Neural progenitor cell (in vitro differentiated cells): ENCODE measurements at places on chromosomes 5 and 9.

- no peak for DNase-seq
These were observed 124.5 kb downstream of the PDE4D start for GRCh38 chr5:59769041-59769360.

DNA sequence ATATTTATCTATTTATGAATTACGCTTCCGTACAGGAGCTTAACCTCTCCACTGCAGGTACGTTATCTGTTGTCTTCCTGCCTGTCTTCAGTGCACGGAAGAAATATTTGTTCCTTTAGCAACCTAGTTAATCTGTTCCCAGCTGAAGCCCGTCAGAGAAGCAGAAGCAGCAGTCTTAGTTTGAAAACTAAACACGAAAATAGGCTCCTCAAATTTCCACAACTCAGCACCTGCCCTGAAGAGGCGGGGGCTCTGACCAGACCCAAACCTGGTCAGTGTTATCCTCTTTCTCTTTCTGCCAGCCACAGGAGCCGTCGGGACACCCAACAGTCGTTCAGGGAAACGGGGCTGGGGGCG is 462 bp downstream of the NUDCD2 start:
- DNase-seq = no peak

DNA sequence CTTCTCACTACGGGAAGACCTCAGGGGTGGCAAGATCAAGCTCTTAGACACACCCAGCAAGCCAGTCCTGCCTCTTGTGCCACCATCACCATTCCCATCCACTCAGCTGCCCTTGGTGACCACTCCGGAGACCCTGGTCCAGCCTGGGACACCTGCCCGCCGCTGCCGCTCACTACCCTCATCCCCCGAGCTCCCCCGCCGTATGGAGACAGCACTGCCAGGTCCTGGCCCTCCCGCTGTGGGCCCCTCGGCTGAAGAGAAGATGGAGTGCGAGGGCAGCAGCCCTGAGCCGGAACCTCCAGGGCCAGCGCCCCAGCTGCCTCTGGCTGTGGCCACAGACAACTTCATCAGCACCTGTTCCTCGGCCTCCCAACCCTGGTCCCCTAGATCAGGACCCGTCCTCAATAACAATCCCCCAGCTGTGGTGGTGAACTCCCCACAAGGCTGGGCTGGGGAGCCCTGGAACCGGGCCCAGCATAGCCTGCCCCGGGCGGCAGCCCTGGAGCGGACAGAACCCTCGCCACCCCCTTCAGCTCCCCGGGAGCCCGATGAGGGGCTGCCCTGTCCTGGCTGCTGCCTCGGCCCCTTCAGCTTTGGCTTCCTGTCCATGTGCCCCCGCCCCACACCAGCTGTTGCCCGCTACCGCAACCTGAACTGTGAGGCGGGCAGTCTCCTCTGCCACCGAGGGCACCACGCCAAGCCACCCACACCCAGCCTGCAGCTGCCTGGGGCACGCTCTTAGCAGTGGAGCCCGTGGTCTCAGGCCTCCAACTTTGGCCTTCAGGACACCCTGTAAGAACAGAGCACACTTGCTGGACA is 4.1 kb downstream of the TESK1 start:
- DNase-seq = no peak

GRCh38 chr9:124290743-124291554 is 33.2 kb downstream of the NEK6 start:
- no peak for DNase-seq
